ENCODE measurements at places on chromosomes 12 and 14. TPM values are rescaled to one million over a fixed set of nuclear protein-coding genes. Genes with fewer than 3 reads are reported as not detected.

TMCC3 gene
- 39.4 TPM for polyA plus RNA-seq

PRH2 gene
- polyA plus RNA-seq: 0.43 TPM

HOMEZ gene
- 32.3 TPM for polyA plus RNA-seq

KRT85 gene
- polyA plus RNA-seq: not detected

TRIM9 gene
- polyA plus RNA-seq: 1.6 TPM

NYNRIN gene
- 58.4 TPM for polyA plus RNA-seq

MAP3K12 gene
- 40.1 TPM for polyA plus RNA-seq

SERPINA5 gene
- polyA plus RNA-seq: 12.8 TPM

LTB4R2 gene
- polyA plus RNA-seq: 5.3 TPM

CMA1 gene
- polyA plus RNA-seq: not detected

PZP gene
- polyA plus RNA-seq: 0.53 TPM

CLEC6A gene
- polyA plus RNA-seq: 0.07 TPM

YAF2 gene
- 27.4 TPM for polyA plus RNA-seq

PROX2 gene
- polyA plus RNA-seq: 0.63 TPM

DACT1 gene
- polyA plus RNA-seq: 34.4 TPM

TBX5 gene
- polyA plus RNA-seq: not detected

OAS2 gene
- polyA plus RNA-seq: 5.4 TPM

C12orf42 gene
- 0.07 TPM for polyA plus RNA-seq

MED6 gene
- polyA plus RNA-seq: 38.3 TPM

GPR68 gene
- 3.8 TPM for polyA plus RNA-seq

ITGA5 gene
- 40.1 TPM for polyA plus RNA-seq

NXPH4 gene
- polyA plus RNA-seq: 3.7 TPM

MIPOL1 gene
- polyA plus RNA-seq: 10.9 TPM

DDN gene
- 93.1 TPM for polyA plus RNA-seq

TCL1B gene
- not detected for polyA plus RNA-seq

Measured in renal pelvis (tissue), 12 donors.